ENCODE measurements at places on chromosomes 2 and 18. TPM values are rescaled to one million over a fixed set of nuclear protein-coding genes. Genes with fewer than 3 reads are reported as not detected.

B3GNT7 gene
- total RNA-seq: not detected

GALNT13 gene
- total RNA-seq: not detected

DNA sequence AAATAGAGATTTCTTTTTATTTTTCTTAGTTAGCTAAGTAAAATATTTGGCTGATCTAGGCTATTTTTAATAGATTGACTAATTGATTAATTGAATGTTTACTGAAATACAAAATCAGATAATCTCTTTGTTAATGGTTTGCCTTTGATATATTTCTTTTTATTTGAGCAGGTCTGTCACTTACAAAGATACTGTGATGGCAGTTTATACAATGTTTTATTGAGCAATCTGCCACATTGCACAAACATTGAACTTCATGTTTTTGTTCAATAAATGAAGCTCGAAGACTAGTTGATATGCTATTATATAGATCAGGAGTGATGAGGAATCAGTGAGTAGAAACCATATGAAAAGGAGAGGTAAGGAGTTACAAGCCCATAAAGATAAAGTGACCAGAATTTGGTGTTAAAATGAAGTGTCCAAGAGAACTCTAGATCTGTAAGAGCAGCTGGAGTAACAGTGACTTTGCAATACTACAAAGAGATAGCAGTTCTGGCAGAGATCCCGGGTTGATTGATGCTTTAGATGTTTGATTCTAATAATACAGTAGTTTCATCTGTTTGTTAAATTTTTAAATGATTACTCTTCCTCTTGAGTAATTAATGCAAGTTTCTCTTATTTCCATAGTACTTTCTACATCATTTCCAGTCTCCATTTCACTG lies 574.2 kb downstream of the CCDC85A start:
- H3K36me3 ChIP-seq: no peaks in the 10 kb centered on the region
- no peaks in the 10 kb centered on the region for H3K27me3 ChIP-seq
- no peak overlapping the region for H3K4me3 ChIP-seq
- DNase-seq: no peak
- no peak overlapping the region for H3K27ac ChIP-seq

- H3K36me3 ChIP-seq: no peaks in the 10 kb centered on the region
- peaks cover 3% of the 10 kb centered on the region for H3K4me1 ChIP-seq
- no peak overlapping the region for H3K27ac ChIP-seq
- no peak overlapping the region for H3K4me3 ChIP-seq
These were observed 44.0 kb downstream of the ARHGEF33 start for GRCh38 chr2:38933653-38934052.

LYPD1 gene
- total RNA-seq: not detected

DNA sequence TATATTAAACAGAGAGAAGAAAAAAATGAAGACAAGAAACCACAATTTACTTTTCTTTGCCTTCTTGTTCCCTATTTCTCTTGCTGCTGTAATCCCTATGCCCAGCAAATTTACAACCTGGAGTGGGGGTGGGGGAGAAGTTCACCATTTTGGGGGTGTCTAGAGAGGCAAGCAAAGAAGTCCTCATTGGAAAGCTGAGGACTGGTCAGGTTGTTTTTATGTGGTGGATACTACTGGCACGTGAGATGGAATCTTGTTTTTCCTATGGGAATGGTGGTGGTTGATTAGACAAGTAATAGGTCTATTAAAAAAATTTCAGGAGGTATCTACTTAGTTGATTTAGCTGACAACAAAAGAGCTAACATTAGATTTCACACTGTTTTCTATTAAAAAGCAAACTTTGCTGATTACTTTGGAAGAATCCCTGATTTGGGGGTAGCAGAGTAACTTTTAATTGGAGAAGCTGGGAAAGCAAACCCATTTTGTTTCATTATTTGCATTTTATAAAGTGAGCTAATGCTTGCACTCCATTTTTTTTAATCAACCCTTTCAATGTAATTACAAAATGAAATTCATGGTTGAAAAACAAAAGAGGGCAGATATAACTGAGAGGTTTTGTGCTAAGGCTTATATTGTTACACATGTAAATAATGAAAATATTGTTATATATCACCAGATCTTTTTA lies 6.0 kb downstream of the POU3F3 start:
- H3K36me3 ChIP-seq: peaks cover 3% of the 10 kb centered on the region
- peaks cover 13% of the 10 kb centered on the region for H3K4me1 ChIP-seq
- H3K27me3 ChIP-seq: peaks cover 65% of the 10 kb centered on the region
- H3K4me3 ChIP-seq: no peak overlapping the region
- DNase-seq: no peak

DNA sequence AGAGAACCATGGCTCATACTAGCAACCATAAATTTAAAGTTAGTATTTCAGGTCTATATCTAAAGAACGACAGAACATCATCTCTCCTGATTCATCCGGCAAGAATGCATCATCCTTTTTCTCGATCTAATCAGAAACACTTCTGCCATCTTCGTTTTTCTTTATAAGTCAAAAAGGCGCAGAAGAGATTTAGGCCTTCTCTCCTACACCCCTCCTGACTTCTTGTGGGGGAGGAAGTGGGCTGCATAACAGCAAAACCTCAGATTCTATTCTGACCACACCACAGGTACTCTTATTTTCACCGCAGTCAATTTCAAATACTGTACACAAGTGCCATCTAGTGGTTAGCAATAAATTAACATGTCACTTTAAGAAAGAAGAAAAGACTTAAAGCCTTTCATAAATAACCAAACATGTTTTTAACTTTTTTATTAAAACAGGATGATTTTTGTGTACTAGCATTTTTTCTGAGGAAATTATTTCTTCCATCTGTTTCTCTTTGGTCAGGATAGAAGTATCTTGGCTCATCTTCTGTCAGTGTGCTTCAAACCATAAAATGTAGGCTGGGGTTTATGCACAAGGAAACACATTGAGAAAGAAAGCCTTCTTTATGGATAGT lies 48.4 kb upstream of the PIK3C3 start:
- peak; percentile 48 for DNase-seq
- no peaks in the 10 kb centered on the region for H3K36me3 ChIP-seq
- no peak overlapping the region for H3K27ac ChIP-seq
- H3K4me1 ChIP-seq: peaks cover 16% of the 10 kb centered on the region
- H3K4me3 ChIP-seq: no peak overlapping the region

DNA sequence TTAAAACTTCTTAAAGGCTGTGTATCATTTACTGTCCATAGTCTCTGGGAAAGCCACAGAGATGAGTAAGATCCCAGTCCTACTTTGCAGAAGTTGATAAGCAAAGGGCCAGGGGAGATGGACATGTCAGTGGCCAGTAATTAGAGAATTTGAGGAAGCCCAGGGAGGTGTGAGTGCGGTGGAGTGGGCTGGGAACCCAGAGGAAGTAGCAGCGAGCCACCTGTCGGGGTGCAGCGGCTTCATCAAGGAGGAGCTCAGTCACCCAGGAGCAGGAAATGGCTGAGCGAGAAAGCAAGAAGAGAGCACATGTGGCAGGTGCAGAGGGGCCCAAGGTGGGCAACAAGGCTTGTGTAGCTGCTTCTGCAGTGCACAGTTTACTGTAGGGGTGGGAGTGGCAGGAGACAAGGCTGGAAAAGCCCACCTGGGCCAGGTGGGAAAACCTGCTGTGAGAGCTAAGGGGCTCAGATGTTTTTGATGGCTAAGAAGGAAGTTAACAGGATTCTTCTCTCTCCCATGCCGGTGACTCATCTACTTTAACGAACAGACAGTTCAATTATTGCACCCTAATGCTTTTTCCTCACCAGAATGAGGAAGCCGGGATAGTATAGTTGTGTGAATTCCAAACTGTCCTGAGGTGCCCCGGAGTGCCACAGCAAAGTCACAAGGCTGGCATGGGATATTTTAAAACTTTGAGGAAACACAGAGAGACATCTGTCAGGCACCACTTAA lies 34.8 kb upstream of the MGAT5 start:
- peaks cover 8% of the 10 kb centered on the region for H3K36me3 ChIP-seq
- H3K27me3 ChIP-seq: no peaks in the 10 kb centered on the region
- H3K27ac ChIP-seq: peak overlapping the region; percentile 74
- peak overlapping the region; percentile 49 for H3K4me3 ChIP-seq
- peaks cover 67% of the 10 kb centered on the region for H3K4me1 ChIP-seq

DNA sequence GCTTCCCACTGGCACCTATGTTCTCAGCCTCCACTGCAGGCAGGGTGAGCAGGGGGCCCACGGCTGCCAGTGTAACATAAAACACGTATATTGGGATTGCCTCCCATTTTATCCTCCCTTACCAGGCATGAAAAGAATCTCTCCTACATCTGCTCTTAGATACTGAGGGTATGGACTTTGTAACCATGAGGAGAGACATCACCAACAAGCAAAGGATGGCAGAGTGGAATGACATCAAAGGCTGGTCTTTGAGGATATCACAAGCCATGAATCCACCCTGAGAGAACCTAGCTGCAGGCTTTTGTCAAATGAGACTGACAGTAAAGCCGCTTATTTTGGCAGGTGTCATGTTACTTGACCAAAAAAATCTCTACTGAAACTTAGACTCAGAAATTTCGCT lies 7.4 kb downstream of the NPHP1 start:
- no peaks in the 10 kb centered on the region for H3K36me3 ChIP-seq
- peaks cover 4% of the 10 kb centered on the region for H3K27me3 ChIP-seq
- no peak for DNase-seq
- H3K4me1 ChIP-seq: no peaks in the 10 kb centered on the region
- H3K4me3 ChIP-seq: no peak overlapping the region

Data from activated CD4-positive, alpha-beta memory T cell treated with anti-CD3 and anti-CD28 coated beads for 36 hours (primary cell).